Activated CD4-positive, CD25-positive, alpha-beta regulatory T cell treated with anti-CD3 and anti-CD28 coated beads, Interleukin-2, amount 50 U/mL, for 16 hours (primary cell): ENCODE measurements at places on chromosomes 13 and 19.

DNA sequence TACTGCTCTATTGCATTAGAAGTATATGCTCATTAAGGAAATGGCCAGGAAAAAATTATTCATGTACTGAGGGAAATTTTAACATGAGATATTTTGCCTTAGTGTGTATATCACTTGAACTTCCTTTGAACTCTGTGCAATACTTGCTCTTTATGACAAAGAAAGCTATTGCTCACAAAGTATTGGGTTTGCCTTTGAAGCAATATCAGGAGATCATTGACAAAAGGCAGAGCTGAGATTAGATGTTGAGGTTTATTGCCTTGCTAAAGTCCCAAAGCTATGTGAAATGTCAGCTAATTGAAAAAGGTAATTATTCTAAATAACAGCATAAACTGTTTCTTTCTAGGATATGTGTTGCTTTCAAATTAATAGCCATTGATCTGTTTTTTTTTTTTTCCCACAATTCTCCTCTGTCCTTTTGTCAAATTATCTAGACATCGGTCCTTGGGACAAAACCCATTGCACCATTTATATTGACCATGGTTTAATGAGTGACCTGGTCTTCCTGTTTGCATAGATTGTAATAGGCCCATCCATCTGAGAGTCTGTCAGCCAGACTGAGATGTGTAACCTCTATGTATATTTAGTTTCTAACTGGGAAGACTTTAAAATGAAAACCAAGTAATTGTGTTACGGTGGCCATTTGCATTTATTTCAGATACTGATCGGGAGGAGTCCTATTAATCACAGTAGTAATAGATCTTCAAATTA lies 752.7 kb upstream of the GPC6 start:
- no peak for DNase-seq

DNA sequence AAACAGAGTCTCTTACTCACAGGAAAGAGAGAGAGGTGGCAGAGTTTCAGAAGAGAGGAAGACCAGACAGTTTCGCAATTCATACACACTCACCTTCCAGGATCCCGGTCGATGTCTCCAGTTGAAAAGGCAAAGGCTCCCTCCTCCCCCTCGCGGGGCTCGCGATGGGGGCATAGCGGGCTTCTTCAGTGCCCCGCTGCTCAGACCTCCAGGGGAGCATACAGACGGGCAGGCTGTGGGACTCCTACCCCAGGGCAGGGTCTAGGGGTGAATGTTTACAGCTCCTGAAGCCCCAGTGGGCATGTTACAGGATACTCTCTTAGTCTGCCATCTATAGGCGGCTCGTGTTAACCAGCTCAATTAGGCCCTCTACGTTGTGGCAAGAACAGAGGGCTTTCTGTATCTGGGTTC lies 139.2 kb downstream of the SLITRK5 start:
- no peak for DNase-seq

DNA sequence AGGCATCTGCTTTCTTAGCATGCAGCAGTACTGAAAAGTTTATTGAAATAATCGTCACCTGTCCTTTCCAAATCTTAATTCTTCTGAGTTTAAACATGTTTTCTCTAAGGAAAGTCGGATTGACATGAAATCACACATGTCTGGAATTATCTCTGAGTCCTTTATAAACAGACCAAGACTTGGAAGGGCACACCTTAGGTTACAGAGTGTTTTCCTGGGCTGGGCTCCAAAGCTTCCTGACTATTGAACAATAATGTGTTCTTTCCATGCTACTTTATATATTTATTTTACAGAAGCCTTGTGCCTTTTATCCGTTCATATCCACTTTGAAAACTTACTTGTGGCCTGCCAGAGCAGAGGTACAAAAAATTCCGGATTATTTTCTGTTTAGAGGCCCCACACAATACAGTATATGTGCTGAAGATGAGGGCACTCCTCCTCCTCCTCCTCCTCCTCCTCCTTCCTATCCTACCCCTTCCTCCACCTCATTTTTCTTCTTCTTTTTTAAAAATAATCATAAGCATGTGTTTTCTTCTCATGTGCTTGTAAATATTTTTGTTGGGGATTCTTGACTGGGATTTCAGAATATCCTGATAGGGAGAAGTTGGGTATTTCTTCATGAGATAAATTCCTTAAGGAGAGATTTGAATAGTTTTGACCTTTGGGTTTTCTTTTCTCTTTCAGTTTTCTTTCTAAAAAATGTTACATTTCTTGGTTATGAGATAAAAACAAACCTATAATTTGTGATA lies 52.3 kb downstream of the LRCH1 start:
- no peak for DNase-seq

GRCh38 chr13:50783066-50783465 lies 60.4 kb downstream of the DLEU7 start:
- DNase-seq, result no peak

GRCh38 chr13:92717857-92718256 lies 508.8 kb upstream of the GPC6 start:
- no peak for DNase-seq

GRCh38 chr13:108495646-108496361 lies 133.6 kb upstream of the MYO16 start:
- no peak for DNase-seq

- no peak for DNase-seq
These were observed 230.6 kb downstream of the ZNF536 start for GRCh38 chr19:30602661-30603350.

- DNase-seq, result no peak
These were observed 929.1 kb downstream of the PCDH9 start for GRCh38 chr13:66301006-66301405.

GRCh38 chr13:33194820-33195692 lies 90.5 kb downstream of the STARD13 start:
- DNase-seq, result no peak

GRCh38 chr19:51514866-51515481 lies 13.4 kb upstream of the SIGLEC12 start:
- no peak for DNase-seq

GRCh38 chr19:40261631-40262030 lies 23.5 kb downstream of the AKT2 start:
- no peak for DNase-seq

GRCh38 chr13:22012686-22013085 lies 341.8 kb downstream of the FGF9 start:
- DNase-seq, result no peak

DNA sequence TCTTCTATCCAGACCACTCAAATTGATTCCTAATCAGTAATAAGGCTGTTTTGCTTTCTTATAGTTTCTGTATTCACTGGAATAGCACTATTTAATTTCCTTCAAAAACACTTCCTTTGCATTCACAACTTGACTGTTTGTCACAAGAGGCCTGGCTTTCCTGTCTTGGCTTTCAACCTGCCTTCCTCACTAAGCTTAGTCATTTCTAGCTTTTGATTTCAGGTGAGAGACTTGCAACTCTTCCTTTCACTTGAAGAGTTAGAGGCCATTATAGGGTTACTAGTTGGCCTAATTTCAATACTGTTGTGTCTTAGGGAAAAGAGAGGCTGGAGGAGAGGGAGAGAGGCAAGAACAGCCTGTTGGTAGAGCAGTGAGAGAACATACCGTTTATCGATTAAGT lies 47.0 kb downstream of the SACS start:
- no peak for DNase-seq
